Hematopoietic multipotent progenitor cell treated with erythropoietin and hydrocortisone succinate and interleukin-3 and kit ligand, for 4 days (in vitro differentiated cells): ENCODE measurements at places on chromosomes 4 and X.

DNA sequence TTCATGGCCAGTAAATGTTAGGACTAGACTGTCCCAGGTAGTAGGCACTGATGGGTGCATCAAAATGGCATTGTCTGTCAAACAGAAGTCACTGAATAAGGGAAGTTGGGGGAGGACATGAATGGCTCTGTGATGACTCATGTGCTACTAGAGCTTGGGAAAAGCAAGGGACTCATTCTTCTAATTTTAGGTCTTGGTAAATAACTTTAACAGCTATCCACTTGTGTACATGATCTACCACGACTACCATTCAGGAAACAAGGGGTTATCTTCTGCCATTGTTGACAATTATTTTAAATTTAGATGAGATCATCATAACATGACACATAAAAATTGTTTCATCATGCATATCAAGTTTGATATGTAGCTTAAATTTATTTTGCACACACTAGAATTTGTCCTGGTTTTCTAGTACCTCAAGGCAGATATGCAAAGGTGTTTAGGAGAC lies 6.3 kb downstream of the AREG start:
- peak; percentile 70 for DNase-seq

DNA sequence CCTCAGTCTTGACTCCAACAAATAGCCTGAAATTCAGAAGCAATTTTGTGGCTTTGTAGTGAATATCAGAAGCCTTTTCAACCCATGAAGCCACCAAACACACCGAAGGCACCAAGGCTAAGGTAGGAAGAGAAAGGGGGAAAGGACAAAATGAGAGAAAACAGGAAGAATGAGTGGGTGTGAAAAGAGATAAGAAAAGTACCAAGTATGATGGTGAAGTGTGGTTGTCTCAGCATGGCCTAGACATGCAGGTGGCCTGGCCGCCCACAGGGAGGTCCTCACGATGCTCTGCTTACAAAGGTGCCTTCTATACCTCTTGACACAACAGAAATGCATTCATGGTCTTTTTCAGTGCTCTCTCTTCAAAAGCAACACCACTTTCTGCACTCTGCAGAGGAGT lies 34.9 kb downstream of the ACSL1 start:
- peak; percentile 62 for DNase-seq

DNA sequence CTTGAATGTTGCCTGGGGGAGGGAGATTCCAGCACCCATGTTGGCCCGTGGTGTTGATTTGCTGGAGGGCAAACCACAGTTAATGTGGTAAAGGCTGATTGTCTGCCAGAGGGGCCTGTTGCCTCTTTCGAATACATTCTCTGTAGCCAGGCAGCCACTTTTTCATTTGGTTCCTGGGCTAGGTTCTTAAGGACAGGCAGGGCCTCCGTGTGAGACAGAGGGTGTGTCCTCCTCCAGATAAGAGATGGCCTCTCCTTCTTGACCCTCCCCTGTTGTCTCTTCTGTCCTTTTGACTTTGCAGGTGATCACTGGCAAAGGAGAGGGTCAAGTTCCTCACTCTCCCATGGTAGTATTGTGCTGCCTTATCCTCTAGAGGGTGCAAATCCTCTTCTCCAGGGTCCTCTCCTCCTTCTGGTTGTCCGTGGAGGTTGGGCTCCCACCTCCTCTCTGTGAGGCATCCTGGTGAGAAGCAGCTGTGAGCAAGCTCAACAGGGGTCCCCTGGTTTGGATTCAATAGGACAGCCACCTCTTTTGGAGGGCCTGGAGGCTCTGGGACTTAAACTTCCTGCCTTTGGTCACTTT lies 44.9 kb downstream of the ZNF182 start:
- DNase-seq, result peak; percentile 55

DNA sequence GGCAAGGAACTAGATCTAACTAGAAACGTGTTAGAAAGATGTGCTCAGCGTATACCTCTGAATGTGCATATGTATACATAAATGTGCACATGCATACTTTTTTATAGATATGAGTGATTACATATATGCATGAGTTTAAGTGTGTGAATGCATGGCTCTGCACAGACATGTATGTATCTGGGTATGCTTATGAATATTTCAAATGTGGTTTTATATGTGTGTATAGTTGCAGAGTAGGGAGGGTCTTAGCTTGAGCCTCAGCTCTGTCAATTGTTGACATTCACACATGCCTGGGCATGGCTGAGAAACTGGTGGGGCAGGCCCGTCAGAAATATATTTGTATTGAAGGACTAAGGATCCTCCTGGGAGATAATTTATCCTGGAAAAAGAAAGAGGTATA lies 31.1 kb downstream of the RAP2C start:
- no peak for DNase-seq

DNA sequence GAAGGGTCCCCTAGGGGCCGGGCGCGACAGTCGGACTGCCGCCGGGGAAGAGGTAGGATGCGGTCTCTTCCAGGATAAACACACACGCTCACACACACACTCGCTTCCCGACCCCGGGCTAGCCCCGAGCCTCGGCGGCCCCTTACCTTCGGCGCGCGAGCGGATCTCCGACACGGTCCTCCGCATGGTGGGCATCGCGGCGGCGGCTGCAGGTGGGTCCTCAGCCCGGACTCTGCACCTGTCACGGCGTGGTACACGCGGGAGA lies 294 bp downstream of the ATP8A1 start:
- no peak for DNase-seq

DNA sequence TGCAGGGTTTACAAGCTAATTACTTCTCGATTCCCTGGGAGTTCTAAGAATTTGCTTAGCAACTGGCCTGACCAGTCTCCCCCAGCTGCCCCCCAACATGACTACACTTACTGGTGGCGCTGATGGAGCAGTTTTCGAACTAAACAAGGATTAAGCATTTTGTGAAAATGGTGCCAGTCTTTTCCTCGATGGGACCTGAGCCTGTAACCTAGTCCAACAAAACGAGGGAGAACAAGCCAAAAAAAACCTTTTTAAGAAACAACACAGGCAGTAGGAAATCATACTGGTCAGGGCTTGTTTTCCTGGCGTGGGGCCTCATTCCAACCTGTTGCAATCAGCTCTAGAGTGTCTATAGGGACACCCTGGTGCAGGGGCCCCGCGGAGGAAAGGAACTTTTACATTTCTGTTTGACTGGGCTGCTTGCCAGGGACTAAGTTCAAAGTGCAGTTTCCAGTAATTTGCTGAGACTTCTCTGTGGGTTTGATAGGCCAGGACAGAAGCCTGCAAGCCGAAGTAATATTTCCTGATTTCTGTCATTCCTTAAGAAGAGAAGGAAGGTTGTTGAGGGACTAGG lies 158.7 kb downstream of the SPRY1 start:
- peak; percentile 73 for DNase-seq

- peak; percentile 89 for DNase-seq
These were observed 4.8 kb downstream of the PDGFRA start for GRCh38 chr4:54233697-54234496.

- DNase-seq, result peak; percentile 60
These were observed 207.9 kb upstream of the FAM241A start for GRCh38 chr4:111937368-111937767.
